ENCODE measurements at places on chromosomes 7 and 10.

DNA sequence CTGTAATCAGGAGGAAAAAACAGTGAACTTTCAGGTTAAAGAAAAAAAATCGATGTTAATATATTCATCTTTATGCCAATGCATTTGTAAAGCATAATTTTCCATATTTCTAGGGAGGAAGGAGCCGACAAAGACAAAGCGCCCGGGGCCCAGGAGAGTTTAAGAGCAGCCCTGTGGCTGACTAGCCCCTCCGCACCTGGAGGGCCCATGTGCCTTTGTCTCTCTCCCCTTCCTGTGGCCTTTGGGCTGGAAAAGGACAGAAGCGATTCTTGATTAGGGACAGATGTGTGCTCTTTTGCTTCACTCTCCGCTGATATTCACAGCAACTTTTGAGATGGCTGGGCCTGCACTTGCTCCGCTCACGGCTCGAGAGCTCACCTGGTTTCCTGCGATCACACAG, 23.1 kb downstream of the DDC start:
- no peak for DNase-seq

DNA sequence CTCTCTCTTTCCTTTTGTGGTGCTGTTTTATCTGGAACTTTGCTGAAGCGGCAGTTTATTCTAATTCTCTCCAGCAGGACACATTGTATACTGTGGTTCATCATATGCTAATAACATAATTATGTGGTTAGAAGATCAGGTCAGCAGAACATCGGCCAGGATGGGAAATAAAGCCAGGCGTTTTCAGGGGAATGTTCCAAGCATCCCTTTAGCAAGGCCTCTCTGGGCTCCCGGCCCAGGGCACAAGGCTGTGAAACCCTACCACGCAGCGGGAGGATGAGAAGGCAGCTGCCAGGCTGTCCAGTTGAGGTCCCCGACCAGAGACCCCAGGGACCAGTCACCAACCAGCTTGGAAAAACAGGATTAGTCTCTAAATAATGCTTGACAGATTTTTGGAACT, 112.2 kb upstream of the GALNT17 start:
- no peak for DNase-seq

DNA sequence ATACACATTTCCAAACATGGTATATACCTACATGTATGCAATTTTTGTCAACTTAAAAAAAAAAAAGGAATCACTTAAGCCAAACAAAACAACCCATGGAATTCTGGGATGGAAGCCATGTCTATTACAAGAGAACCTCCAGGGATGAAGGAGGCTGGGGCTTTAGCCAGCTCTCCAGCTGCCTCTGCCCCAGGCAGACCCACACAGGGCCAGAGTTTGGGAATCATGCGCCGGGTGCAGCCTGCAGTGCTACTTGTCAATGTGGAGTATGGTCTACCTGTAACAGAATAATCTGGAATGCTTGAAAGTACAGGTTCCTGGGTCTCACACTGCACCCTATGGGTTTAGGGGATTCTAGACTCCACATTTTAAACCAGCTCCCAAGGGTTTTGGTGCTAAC, 10.8 kb downstream of the ATP6V0E2 start:
- no peak for DNase-seq

GRCh38 chr7:12477620-12478019, 74.0 kb upstream of the VWDE start:
- no peak for DNase-seq

GRCh38 chr10:122246830-122247520, 24.1 kb upstream of the BTBD16 start:
- DNase-seq: no peak

- no peak for DNase-seq
Measured at GRCh38 chr10:22599636-22600228, 114.6 kb downstream of the PIP4K2A start.

- DNase-seq: no peak
Measured at GRCh38 chr10:101375076-101375475, 21.1 kb downstream of the BTRC start.

DNA sequence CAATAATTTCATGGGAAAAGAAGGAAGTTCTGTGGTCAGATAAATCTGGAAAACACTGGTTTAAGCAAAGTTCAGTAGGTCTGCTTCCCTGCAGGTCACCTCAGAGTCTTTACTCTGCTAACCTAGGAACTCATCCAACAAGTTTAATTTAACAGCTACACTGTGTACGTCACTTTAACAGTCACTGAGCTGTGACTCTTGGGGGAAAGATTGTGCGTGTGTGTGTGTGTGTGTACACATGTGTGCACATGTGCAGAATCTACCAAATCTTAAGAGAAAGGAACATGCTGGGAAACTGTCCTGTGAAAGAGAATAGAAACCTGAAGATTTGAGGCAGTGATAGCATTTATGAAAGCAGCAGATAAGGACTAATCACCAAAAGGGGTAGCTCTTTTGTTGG, 62.6 kb downstream of the IKZF1 start:
- no peak for DNase-seq

- no peak for DNase-seq
Measured at GRCh38 chr10:20677340-20677739, 219.8 kb downstream of the NEBL start.

DNA sequence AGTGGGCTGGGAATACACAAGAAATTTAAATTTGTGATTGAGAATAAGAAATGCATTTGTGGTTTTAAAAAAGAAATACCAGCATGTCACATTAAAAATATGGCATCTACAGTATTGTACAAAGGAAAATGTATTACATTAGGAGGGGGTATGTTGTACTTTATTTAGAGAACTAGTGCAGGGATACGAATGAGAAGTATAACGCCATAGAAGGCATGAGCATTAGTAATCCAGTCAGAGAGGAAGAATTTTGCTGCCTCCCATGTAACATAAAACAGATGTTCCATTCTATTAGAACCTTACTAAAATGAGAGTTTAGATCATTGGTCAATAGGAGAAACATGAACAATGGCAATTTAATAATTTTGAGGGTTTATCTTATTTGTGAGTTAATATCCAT, 182.2 kb downstream of the ADK start:
- no peak for DNase-seq

DNA sequence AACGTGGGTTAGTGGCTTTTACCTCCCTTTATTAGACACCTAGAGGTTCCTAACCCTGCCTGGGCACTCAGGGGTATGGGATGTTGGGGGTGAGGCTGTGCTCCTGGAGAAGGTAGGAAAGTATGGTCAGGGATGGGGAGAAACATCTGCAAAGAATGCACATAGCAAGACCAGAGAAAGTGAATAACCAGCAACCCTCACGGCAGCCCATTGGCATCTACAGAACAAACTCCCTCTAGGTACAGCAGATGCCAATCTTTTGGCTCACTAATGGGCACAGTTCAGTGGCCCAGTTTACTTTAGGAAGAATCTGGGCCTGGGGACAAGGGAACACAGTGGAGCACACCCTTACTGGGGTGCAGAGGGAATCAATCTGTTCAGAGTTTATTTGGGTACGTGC, 143.9 kb downstream of the JAZF1 start:
- DNase-seq: no peak

GRCh38 chr10:77114181-77114821, 523.3 kb downstream of the KCNMA1 start:
- no peak for DNase-seq

GRCh38 chr7:105222953-105223352, 165.8 kb downstream of the SRPK2 start:
- no peak for DNase-seq

- DNase-seq: no peak
Measured at GRCh38 chr10:70564113-70564725, 38.3 kb downstream of the PRF1 start.

GRCh38 chr10:9024210-9024609, 969.7 kb downstream of the GATA3 start:
- DNase-seq: no peak

GRCh38 chr7:115356139-115356746, 434.3 kb downstream of the MDFIC start:
- no peak for DNase-seq

DNA sequence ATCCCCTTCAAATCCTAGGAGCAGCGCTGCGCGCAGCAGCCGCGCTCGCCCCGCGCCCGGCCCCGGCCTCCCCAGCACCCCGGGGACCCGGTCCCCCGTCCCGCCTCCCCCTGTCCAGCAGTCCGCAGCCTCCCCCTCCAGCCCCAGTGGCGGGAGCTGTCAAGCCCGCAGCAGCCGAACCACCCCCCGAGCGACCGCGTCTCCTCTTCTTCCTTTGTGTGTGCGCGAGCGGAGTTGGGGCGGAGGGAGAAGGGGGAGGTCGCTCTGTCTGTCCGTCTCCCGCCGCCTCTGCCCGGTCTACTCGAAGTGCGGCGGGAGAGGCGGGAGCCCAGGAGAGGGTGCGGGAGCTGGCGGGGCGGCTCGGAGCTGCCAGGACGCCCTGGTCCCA, 375 bp upstream of the CHN2 start:
- DNase-seq: no peak

GRCh38 chr10:102275343-102275742, 30.0 kb downstream of the GBF1 start:
- no peak for DNase-seq

DNA sequence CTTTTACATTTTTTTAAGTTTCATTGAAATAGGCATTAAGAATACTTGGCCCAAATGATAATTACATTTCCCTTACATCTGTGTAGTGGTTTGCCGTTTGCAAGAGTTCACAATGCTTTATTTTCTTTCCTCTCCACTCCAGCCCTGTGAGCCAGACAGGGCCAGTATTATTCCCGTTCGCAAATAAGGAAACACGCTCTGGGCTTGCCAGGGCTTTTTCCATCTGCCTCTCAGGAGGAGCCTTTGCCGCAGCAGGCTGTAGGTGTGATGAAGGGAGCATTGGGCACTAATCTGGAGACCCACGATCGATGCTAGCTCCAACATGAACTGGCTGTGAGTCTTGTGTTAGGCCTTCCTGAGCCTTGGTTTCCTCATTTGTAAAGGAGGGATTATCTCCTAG, 154.4 kb downstream of the GALNT17 start:
- no peak for DNase-seq

GRCh38 chr10:5751601-5752253, 61.5 kb downstream of the GDI2 start:
- DNase-seq: no peak

GRCh38 chr7:28688651-28689050, 269.5 kb downstream of the TRIL start:
- DNase-seq: no peak

DNA sequence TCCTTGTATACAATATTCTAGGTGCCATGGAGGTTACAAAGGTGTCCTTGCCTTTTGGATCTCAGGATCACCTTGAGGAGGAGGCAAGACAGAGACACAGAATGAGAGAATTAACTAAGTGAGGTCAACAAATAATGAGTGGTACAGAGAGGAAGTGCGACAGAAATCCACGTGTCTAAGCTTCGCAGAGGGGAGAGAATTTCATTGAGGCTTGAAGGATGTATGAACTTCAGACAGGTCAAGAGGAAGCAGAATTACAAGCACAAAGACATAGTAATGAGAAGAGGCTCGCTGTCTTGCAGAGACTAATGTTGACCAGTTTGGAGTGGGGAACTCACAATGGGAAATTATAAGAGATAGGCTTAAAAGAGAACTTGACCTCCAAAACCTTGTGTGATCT, 308.7 kb downstream of the FRMD4A start:
- DNase-seq: no peak

DNA sequence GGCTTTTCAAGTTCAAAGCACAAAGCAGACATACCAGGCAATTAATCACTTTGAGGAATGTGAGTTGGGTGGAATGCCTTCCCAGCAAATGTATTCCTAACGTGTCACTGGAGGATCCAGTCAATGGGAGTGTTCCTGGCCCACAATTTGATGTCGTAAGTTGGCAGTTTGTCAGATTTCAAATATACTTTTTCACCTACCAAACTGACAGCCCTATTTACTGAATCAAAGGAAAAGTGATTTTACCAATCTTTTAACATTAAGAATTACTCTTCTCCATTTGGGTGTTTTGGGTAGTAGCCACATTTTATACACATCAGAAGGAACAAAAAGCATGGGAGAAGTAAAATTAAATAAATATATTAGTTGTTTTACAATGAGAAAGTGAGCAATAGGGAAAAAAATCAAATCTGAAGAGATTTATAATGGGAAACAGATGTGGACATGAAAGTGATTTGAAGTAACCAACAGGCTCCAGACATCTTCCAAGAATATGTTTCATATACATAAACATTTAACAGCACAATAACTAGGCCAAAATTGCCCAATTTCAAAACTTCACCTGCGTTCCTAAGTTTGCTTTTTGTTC, 222.9 kb downstream of the MTERF1 start:
- DNase-seq: no peak

- no peak for DNase-seq
Measured at GRCh38 chr10:26334232-26334931, 103.8 kb upstream of the APBB1IP start.

- DNase-seq: no peak
Measured at GRCh38 chr10:71971769-71972555, 7.8 kb downstream of the CHST3 start.

- DNase-seq: no peak
Measured at GRCh38 chr7:93547716-93548115, 26.8 kb downstream of the CALCR start.

GRCh38 chr7:17623546-17624185, 316.6 kb downstream of the SNX13 start:
- DNase-seq: no peak

- no peak for DNase-seq
Measured at GRCh38 chr7:105876964-105877601, 684 bp upstream of the ATXN7L1 start.

DNA sequence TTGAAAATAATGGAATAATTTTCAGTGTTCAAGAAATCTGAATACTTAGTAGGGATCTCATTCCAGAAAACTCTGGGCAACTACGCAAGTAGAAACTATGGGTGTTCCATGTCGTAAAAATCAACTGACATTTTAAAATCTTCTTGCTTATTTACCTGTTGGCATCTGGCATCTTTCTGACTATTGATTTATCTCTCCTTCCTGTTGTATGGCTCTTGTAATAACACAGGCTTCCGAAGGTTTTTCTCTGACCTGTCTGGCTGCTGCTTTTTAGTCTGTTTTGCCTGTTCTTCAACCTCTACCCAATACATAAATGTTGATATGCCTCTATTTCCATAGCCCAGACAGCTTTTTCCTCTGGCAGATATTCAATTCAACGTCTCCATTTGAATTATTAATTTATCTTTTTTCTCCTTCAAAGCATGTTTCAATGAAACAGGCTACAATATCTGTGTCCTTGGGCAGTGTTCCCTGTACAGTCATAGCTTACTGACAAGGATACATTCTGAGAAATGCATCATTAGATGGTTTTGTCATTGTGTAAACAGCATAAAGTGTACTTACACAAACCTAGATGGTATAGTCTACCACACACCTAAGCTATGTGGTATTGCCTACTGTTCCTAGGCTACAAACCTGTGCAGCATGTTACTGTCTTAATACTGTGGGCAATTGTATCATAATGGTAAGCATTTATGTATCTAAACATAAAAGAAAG, 105.9 kb upstream of the ETV1 start:
- DNase-seq: no peak

- DNase-seq: no peak
Measured at GRCh38 chr7:118306771-118307170, 82.3 kb downstream of the ANKRD7 start.

GRCh38 chr7:107768263-107768662, 24.3 kb downstream of the CBLL1 start:
- DNase-seq: no peak

- no peak for DNase-seq
Measured at GRCh38 chr7:85426487-85426960, 239.7 kb upstream of the SEMA3D start.

- no peak for DNase-seq
Measured at GRCh38 chr10:48418189-48418788, 111.8 kb downstream of the MAPK8 start.

- DNase-seq: no peak
Measured at GRCh38 chr7:99146979-99147378, 3.1 kb upstream of the SMURF1 start.

- DNase-seq: no peak
Measured at GRCh38 chr10:52313933-52314821, at the start of gene DKK1. DKK1 (plus strand) TSS chr10:52314281; CDS start chr10:52314435, 154 bp downstream.

Measured in stimulated activated CD4-positive, alpha-beta T cell treated with anti-CD3 and anti-CD28 coated beads, Interleukin-12 subunit alpha, Interleukin-12 subunit beta, amount 100 ng/mL, for 24 hours (primary cell).